ENCODE measurements at places on chromosomes 6 and 20.

- no peak for DNase-seq
Observed at GRCh38 chr6:167407239-167408064, 82.6 kb downstream of the TTLL2 start.

- DNase-seq: no peak
Observed at GRCh38 chr20:33753763-33754162, 22.0 kb downstream of the ZNF341 start.

DNA sequence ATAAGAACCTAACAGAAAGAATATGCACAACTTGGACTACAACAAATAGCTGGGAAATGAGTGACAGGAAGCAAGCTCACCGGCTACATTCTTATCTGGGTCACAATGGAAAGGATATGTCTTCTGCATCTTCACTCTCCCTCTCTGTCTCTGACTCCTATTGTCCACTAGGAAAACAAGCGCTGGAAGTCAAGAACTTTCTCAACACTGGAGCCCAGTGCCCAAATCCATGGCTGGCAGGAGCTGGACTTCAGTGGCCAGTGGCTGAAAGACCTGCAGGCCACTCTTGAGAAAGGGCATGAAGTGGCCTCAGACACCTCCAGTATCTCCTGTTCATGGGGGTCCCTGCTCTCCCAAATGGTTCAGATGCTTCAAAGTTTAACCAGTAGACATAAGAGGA lies 62.0 kb downstream of the FAM50B start:
- DNase-seq: no peak

DNA sequence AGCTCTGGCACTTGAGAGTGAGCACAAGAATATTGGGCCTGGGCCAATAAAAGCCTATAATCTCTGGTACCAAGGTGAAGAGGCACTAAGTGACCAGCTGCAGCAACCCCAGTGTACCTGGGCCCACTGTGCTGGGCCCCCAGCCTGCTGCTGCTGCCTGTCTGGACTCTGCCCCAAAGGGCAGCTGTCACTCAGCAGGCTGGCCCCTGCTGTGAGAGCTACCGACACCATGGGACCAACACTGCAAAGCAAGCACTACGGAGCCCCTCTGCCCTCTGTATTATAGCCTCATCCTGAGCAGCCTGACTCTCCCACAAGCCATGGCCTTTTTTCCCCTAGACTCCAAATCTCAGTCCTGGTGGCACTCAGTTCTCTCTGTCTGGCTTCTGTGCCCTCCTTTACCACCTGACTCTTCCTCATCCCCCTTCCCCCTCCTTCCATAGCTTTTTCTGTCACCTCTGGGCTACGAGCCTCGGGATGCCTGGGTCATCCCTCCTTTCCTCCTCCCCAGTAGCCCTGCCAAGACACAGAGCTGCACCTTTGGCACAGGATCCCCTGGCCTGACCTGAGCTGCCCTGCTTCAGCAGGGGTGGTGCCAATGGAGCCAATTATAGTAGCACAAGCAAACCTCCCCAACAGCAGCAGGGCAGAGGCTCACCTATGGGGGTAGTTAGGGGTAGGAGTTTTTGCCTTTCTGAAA lies 14.2 kb downstream of the RRP36 start:
- DNase-seq: no peak

GRCh38 chr6:81480139-81480538 lies 272.3 kb downstream of the TENT5A start:
- DNase-seq: no peak

- DNase-seq: no peak
Observed at GRCh38 chr6:131362696-131363095, 210.3 kb upstream of the ARG1 start.

- no peak for DNase-seq
Observed at GRCh38 chr6:131828080-131828479, 20.3 kb downstream of the ENPP1 start.

DNA sequence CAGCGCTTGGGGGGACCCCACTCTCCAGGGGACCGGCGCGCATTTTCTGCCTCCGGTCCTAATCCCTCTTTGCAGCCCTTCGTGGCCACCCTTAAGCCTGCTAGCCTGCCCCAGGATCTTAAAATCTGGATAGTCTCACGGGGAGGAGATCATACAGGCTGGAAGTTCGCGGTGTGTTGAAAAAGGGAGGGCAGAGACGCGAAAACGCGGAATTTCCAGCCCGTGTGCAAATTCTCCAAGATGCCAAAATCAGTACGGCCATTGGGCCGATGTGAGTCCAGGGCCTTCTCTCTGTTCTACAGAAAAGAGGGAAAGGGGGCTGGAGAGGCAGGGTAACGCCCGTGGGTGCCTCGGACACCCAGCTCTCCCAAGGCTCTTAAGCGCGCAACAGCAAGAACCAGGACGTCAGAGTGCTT lies 9.4 kb downstream of the NR2E1 start:
- no peak for DNase-seq

- no peak for DNase-seq
Observed at GRCh38 chr20:62924442-62925075, 1.7 kb downstream of the DIDO1 start.

All from DND-41 (cell line).